ENCODE measurements at places on chromosomes 1 and 21.

DNA sequence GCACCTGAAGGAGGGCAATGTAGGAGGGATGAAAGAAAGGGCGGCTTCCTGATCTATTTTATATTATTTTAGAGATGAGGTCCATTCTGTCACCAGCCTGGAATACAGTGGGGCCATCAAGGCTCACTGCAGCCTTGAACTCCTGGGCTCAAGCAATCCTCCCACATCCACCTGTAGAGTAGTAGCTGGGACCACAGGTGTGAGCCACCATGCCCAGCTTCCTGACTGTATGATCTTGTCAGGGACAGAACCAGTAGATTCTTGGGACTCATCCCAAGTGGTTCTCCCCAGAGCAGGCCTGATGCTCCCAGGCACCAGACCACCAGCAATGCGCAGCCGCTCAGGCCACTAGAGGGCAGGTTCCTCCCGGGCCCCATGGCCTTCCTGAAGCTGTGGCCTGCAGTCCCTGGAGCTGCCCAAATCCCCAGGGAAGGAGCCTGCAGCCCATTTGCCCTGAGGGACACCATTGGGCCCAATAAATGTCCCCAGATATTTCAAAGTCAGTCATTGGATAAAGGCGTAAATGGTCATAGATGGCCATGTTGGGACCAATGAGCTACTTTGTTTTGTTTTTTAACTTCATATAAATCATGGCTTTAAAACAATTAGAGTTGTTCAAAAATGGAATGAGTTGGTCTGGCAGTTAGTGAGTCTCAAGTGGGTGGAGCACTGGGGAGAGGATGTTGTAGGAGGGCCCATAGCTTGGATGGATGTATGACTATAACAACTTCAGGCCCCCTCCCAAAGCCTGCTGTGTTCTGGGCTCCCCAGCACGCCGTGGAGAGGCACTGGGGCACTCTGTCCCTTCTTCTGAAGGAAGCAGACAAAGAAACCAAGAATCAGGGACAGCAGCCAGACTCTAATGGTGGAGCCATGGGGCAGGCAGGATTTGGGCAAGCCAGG, 44.7 kb upstream of the GOLT1A start:
- DNase-seq = no peak

GRCh38 chr1:151314137-151314875, 12.9 kb downstream of the PI4KB start:
- no peak for DNase-seq

DNA sequence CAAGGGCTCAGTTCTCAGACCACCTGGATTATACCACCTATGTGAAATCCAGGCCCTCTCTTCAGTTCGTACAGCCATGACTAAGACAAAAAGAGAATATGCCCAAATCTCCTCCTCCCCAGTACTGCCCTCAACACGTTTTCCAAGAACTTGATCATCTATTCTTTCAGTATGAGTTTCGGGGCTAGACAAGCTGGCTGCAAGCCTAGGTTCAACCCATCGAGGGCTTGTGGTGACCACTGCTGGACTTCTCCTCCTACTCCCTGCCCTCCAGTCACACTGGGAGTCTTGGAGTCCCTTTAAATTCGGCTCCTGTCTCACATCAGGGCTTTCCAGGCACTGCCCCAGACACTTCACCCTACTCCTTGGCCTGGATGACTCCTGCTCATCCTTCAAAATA, 352.3 kb downstream of the KCNH1 start:
- DNase-seq = no peak

DNA sequence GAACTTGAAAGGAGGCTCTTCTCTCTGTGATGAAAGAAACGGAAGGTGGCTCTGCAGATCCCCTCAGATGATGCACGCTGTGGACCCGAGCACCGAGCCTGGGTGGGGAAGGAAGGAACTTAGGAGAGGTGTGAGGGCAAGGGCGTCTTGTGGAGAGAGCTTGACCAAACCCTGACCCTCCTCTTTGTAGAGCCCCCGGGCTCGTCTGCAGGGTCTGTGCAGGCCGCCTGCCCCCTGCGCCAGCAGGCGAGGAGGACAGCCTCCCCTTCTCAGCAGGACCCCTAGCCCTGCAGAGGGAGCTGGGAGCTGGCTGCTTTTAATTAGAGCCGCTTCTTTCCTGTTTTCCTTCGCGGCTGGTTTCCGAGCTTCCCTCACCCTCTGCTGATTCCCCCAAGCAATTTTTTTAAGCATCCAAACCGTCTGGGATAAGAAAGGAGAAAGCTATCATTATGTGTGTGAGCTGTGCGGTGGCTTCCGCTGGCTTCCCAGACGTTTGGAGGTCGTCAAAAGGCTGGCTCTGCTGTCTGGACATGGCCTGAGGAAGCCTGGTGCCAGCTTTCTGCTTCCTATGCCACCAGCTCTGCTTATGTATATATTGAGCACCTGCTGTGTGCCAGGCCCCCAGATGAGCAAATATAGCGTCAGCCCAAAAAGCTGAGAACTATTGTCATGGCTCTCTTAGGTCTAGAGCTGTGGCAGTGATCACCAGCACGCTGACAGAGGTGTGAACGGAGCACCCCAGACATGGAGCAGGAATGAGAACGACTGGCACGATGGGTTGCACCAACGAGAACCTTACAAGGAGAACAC, 160.2 kb upstream of the IRF2BP2 start:
- no peak for DNase-seq

DNA sequence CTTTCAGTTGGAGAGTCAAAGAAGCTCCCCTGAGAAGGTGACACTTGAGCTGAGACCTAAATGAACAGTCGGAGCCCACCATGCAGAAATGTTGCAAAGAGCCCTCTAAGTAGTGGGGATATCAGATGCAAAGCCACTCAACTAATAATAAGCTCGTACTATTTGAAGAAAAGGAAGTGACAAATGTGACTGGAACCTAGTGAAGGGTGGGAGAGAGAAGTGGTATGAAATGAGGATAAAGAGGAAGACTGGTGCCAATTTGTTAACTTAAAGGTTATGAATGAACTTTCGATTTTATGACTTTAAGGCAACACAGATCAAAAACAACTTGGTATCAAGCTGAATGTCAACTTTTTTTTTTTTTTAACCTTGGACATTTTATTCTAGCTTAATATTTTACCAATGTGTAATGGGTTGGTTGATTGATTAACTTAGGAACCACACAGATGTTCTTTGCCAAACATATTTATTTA, 14.7 kb downstream of the LYPLAL1 start:
- DNase-seq = no peak

DNA sequence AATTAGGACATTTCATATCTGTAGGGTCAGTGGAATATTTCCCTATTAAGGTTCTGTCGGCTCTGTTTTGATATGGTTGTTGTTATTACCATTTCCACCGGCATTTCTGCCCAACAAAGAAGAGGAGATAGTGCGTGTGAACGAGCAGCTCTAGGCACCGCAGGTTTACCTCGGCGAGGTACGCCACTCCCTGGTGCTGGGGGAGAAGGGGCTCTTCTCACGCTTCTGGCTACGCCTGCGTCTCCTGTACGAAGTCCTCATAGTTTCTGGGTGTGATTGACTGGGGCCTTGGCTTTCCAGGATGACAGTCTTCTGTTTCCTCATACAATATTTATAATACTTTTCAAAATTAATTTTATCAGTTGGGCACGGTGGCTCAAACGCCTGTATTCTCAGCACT, 54.4 kb upstream of the DIP2A start:
- no peak for DNase-seq

- no peak for DNase-seq
Measured at GRCh38 chr1:907611-908451, 15.9 kb upstream of the SAMD11 start.

DNA sequence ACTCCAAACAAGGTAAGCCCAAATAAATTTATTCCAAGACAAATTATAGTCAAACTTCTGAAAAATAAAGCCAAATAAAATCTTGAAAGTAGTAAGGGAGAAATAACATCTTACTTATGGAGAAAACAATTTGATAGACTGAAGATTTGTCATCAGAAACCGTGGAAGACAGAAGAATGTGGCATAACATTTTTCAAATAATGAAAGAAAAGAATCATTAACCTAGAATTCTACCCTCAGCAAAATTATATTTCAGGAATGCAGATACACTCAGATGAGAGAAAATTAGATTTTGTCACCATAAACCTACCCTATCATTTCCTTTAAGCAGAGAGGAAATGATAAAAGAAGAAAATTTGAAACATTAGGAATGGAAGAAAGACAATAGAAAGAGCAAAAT, 27.3 kb upstream of the PADI1 start:
- no peak for DNase-seq

- no peak for DNase-seq
Measured at GRCh38 chr1:179637211-179637860, 45.7 kb downstream of the TDRD5 start.

GRCh38 chr21:43268086-43268803, 99.4 kb downstream of the CRYAA start:
- no peak for DNase-seq

DNA sequence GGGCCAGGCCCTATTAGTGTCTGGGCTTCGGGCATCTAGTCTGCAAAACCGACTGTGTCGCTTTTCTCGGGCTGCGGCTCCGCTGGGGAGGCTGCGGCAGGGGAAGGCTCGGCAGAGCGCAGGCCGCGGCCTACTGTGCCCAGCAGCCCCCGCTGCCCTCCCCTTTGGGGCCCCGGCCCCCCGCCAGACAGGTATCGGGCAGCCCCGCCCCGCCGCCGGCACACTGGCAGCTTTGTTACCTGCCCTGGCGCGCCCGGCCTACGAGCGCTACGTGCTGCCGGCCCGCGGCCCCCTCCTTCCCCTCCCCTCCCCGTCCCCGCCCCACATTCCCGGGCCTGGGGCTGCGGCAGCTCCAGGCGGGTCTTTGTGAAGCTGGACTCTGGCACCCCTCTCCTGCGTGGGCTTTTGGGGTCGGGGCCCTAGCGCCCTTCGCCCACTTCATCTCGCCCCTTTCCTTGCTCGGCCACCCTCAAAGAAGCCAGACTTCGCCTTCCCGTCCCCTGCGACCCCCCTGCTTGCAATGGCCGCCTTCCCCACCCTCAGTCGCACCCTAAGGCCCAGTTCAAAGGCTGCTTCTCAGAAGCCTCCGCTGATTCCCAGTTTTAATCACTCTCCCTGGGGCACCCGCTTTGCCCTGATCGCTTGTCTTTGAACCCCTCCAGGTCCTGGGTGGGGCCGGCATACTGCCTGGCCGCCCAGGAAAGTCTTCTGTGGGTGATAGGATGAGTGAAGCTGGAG, 48.9 kb upstream of the SLC2A1 start:
- DNase-seq = no peak

- DNase-seq = no peak
Measured at GRCh38 chr21:38986806-38987632, 181.3 kb downstream of the ETS2 start.

- DNase-seq = no peak
Measured at GRCh38 chr21:26165331-26165730, 5.2 kb downstream of the APP start.

DNA sequence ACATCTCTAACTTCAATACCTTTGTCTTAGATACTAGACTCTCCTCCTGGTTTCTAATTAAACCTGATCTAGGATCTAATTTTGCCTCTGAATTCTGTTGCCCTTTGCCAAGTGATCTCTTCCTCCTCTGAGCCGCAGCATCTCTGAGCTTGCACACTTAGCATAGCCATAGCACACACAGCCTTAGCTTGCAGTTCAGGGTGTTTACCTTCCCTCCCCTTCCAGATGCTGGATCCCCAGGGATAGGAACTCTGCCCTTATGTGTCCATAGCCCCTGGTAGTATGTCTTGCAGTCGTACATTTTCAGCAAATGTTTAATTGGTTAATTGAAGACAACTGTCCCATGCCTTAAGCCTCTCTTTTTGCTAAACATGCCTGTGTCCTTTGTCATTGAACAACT, 30.3 kb downstream of the SELL start:
- DNase-seq = no peak

GRCh38 chr1:95067062-95067461, 5.7 kb downstream of the ALG14 start:
- no peak for DNase-seq

GRCh38 chr21:14684071-14684470, 138.0 kb upstream of the SAMSN1 start:
- no peak for DNase-seq

DNA sequence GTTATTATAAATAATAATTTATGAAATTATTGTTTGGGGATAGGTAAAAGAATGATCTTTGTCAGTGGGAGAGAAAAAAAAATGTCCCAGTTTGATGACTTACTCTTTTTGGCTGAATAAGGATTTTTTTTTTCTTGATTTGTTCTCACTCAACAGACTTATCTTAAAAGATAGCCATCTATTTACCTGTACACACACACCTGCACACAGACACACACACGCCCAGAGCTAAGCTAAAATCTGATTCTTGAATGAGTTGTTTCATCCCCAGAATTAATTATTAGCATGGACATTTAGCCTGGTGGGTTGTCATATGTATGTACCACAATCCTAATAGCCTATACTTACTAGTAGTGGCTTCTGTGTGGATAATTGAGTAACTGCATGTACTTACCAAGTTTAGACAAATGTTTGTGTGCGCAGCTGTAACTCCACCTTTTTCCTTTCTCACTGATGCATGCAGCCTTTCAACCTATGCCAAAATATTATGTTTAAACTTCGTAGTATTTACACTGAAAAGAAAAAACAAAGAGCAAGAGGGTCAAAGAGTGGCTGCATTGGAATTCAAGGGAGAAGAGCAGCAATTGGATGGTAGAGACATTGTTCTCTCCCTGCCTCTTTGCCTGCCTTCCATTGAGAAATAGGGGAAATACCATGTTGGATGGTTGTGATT, 174.3 kb downstream of the ADGRL2 start:
- DNase-seq = no peak

GRCh38 chr21:28069450-28069923, 923.2 kb downstream of the LTN1 start:
- no peak for DNase-seq

GRCh38 chr1:178530037-178530402, 17.1 kb downstream of the TEX35 start:
- no peak for DNase-seq

GRCh38 chr1:66938613-66939012, 13.8 kb downstream of the MIER1 start:
- no peak for DNase-seq

DNA sequence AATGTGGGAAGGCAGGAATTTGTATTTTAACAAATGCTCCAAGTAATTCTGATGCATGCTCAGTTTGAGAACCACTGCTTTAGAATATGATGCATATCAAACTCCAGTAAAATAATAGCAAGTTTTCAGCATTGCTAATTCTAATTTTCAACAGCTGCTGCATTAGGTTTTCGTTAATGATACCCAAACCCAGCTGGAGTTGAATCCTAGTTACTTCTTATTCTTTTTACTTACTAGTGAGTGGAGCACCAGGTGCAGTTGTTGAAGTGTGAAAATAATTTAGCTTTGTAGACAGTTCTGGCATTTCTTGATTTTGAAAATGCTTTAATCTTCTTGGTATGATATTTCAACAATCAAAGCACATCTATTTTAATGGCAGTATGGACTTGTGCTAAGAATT, 138.5 kb downstream of the HS2ST1 start:
- no peak for DNase-seq

GRCh38 chr1:235872270-235872669, 5.6 kb upstream of the LYST start:
- no peak for DNase-seq

Measured in stimulated activated CD8-positive, alpha-beta memory T cell treated with anti-CD3 and anti-CD28 coated beads, Interleukin-12 subunit alpha, Interleukin-12 subunit beta, amount 100 ng/mL, for 4 hours (primary cell).